Omental fat pad (tissue), 4 donors: ENCODE measurements at places on chromosomes 5 and 9.

- DNase-seq = no peak
Measured at GRCh38 chr5:144177548-144177947, 6.9 kb downstream of the KCTD16 start.

DNA sequence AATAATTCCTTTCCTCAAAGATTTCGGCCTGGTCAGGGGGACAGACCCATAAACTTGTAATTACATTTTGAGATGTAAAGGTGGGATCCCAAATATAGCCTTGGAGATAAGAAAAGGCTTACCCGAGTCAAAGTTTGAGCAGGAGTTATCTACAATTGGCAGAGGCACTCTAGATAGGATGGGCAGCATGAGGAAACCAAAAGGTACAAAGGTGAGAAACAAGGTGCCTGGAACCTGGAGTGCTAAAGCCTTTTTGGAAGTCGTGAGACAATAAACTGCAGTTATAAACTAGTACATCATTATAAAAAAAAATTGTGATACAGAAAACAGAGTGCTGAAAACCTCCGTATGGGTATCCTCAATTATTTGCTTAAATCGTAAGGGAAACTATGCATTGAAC, 212.4 kb downstream of the EFNA5 start:
- no peak for DNase-seq

GRCh38 chr5:107531308-107531707, 139.4 kb downstream of the EFNA5 start:
- DNase-seq = no peak

GRCh38 chr5:151810897-151811296, 39.1 kb downstream of the G3BP1 start:
- DNase-seq = no peak

GRCh38 chr5:141681695-141682641, at the start of gene ARAP3:
Gene ARAP3 (minus strand): TSS chr5:141682230. CDS start chr5:141680486, 1,744 bp downstream.
- peak; percentile 34 for DNase-seq

DNA sequence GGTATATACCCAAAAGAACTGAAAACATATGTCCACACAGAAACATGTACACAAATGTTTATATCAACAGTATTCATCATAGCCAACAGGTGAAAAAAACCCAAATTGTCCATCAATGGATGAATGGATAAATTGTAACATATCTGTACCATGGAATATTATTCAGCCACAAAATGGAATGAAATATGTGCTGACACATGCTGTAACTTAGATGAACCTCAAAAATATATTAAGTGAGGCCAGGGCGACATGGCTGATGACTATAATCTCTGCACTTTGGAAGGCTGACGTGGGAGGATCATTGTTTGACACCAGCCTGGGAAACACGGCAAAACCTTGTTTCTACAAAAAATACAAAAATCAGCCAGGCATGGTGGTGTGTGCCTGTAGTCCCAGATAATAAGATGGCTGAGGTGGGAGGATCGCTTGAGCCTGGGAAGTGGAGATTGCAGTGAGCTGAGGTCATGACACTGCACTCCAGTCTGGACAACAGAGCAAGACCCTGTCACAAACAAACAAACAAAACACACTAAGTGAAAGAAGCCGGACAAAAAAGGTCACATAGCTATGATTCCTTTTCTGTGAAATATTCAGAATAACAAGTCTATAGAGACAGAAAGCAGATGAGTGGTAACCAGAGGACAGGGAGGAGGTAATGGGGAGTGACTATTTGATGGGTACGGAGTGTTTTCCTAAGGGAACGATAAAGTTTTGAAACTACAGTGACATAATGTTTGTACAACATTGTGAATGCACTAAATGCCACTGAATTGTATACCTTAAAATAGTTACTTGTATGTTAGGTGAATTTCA, 11.4 kb downstream of the KYAT1 start:
- DNase-seq = no peak

DNA sequence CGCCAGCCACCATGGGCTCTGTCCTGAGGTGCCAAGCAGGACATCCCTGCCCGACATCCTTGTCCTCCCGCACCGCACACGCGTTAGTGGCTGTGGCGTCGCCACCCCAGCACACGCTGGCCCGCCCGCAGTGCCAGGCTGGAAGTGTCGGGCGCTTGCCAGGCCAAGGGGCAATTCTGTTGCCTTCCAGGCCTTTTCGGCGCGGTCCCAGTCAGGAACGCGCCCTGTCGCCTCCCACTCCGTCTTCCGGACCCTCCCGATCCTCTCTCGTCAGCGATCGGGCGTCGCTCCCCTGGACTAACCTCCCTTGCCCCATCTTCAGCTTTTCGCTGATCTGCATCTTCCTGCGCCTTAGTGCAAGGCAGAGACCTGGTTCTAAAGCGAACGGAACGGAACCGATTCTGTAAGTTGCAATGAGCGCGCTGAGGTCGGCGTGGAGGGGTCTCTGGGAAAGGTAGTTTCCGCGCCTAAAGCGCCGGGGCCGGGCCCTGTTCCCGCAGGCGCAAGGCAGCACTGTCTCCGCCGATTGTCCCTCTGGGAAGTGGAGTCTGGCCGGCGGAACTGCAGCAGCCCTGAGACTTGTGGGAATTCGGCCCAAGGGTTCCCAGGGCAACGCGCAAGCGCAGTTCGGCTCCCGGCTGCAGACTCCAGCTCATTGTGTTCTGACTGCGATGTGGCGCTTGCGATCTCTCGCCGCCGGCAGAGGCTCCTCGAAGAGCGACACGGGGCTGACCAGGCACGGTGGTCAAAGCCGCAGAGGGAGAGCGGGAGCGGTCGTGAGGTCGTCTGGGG, at the start of gene ZNF454:
Gene ZNF454, plus strand, starts transcription at position 630 of the 792 bp plus-strand sequence. CDS start 1,594 bp downstream, outside the sequence.
- peak; percentile 40 for DNase-seq

DNA sequence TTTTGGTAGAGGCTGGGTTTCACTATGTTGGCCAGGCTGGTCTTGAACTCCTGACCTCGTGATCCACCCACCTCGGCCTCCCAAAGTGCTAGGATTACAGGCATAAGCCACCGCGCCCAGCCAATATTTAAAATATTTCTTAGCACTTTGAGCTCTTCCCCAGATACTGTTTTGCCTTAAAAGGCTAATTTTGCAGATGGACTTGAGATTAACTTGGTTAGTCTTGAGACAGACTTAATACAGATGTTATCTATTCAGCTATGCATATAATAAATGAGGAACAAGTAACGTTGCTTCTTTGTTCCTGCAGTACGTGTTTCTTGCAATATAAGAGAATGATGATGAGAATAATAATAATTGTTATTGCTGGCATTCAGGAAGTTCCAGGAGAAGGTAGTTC, 56.3 kb downstream of the PCSK5 start:
- no peak for DNase-seq

DNA sequence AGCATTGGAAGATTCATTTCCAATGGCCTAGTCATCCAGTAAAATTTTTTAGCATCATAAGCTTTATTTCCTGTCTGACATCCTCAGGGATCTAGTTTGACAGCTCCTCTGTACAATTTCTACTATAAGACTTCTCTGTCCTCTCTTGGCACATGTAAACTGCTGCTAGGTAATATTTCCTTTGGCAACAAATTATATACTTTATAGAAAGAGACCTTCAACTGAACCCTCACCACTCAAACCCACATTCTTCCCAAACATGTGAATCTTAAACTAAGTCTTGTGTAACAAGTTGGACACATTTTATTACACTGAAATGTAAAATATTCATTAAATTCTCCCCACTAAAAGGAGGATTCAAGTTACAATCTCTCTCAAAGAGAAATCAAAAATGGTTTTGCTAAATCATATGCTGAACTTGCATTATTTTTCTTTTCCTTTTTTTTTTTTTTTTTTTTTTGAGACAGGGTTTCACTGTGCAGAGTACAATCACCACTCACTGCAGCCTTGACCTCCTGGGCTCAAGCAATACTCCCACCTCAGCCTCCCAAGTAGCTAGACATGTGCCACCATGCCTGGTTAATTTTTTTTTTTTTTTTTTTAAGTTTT, 36.9 kb downstream of the SCAI start:
- no peak for DNase-seq

GRCh38 chr5:93993161-93993560, 251.8 kb upstream of the POU5F2 start:
- DNase-seq = no peak

GRCh38 chr5:40360685-40361084, 319.0 kb upstream of the PTGER4 start:
- DNase-seq = no peak

- no peak for DNase-seq
Measured at GRCh38 chr9:99013550-99013949, 69.8 kb downstream of the COL15A1 start.

GRCh38 chr9:126479515-126479914, 134.2 kb upstream of the LMX1B start:
- DNase-seq = no peak

DNA sequence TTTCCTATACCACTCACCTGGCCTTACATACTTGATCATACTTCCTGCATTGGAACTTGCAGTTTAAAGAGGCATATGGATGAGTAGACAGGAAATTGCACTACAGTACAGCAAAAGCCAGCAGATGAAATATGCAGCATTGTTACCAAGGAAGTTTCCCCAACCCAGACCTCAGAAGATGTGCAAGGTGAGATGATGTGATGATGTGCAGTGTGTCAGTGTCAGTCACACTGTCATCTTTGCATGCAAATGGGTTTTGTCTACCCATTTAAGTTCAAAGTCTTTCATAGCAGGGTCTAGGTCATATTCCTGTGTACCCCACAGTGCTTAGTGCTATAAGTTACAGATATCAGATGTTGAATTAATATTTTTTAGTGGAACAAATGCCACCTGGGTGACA, 89.3 kb upstream of the CER1 start:
- no peak for DNase-seq

DNA sequence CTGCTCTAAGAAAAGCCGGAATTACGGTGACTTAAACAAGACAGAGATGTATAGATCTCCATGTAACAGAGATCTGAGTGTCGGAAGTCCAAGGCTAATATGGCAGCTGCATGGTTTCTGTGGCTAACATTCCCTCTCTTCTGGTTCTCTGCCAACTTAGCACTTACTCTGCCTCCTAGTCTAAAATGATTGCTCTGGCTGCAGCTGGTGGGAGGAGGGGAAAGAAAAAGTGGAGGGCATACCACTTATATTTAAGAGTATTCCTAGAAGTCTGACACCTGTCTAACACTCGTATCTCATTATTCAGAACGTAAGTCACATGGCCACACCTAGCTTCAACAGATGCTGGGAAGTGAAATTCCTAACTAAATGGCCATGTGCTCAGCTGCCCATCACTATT, 551.5 kb upstream of the TLE4 start:
- DNase-seq = no peak

DNA sequence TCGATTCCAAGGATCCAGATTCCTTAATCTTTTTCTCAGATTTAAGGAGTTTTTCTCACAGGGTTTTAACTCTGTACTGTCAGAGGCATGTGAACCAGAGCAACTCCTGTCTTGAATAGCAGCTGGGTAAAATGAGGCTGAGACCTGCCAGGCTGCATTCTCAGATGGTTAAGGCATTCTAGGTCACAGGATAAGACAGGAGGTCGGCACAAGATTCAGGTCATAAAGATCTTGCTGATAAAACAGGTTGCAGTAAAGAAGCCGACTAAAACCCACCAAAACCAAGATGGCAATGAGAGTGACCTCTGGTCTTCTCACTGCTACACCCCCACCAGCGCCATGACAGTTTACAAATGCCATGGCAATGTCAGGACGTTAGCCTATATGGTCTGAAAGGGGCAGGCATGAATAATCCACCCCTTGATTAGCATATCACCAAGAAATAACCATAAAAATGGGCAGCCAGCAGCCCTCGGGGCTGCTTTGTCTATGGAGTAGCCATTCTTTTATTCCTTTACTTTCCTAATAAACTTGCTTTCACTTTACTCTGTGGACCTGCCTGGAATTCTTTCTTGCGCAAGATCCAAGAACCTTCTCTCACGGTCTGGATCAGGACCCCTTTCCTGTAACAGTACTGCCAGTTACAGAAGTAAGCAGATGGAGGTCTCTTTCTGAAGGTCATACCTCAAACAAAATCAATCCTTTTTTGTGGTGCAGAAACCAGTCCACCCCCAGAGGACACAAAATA, 87.1 kb downstream of the SLC38A9 start:
- DNase-seq = no peak

DNA sequence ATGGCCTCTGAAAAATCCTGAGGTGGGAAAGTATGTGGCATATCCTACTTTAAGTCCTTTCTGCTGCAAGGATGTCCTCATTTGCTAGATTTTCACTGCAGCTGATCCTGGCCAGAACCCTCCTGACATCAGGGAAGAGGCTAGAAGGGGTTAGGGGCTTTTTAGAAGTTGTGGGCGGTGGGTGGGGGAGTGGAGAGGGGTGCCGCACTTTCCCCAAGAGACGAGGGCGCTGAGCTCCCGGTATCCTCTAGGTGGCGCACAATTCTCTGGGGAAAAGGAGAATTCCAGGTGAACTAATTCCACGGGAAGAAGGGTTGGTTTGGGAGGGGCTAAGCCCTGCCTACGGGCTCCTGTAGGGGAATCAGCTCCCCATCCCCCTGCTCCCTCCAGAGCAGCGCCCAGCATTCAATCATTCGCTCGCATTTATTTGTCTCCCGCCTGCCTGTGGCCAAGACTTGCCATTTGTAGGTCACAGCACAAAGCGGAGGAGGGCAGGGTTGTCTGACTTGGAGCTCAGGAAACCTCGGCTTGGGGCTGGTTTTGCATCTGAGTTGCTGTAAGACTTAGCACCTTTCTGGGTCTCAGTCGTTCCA, 42.9 kb upstream of the HAND1 start:
- DNase-seq = no peak

- DNase-seq = no peak
Measured at GRCh38 chr9:101479338-101480030, 43.9 kb upstream of the ALDOB start.

GRCh38 chr9:106069241-106069640, 374.9 kb downstream of the TMEM38B start:
- no peak for DNase-seq

DNA sequence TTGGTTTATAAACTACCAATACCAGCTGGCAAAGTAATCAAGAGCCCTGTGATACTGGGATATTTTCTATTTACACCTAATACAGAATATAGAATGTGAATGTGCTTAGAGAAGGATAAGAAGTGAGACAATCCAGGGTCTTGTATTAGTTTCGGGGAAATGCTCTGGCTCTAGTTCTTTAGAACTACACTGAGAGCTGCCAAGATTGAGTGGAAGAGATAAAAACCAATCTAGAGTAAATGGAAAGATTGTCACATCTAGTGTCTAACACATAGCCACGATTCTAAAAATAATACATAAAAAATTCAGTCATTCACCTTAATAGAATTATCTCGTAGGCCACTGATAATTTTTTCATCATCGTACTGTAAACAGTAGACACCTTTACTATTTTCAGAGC, 105.5 kb downstream of the SMIM23 start:
- no peak for DNase-seq

DNA sequence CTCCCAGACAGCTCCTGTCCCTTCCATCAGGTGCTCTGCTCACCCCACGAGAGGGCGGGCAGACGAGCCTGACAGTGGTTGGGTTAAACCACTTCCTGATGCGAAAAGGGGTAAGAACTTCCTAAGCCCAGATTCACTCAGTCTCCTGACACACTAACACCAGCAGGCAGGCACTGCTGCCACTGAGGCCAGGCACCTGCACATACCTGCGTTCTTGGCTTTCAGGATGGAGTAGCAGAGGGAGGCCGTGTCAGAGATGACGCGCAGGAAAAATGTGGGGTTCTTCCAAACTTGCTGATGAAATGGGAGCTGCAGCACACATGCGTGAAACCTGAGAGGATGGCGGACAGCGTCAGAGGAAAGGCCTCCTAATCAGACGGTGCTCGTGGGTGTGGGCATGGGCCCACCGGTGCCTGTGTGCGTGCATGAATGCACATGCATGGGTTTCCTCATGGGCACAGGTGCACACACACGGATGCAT, 29.9 kb downstream of the SLC6A18 start:
- DNase-seq = no peak

- DNase-seq = no peak
Measured at GRCh38 chr5:141211-141610, 49.2 kb downstream of the PLEKHG4B start.
